ENCODE measurements at places on chromosomes 7 and 10.

DNA sequence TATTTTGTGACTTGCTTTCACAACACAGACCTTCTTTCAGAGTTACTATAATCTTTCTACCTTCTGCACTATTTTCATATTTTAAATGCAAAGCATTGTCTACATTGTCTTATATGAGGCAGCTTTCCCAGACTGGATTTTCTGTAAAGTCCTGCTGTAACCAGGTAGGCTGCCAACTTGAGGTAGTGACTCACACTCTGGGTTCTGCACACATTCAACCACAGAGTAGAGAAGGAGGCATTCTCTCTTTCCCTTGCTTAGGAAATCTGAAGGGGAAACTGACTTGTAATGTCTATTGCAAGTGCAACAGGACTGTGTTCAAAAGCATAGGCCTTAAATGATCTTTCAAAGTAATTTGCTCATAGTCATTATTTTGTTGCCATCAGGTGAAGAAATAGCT is 461.4 kb downstream of the GRM8 start:
- no peak for DNase-seq

GRCh38 chr7:157690058-157690832 is 353.4 kb downstream of the DNAJB6 start:
- DNase-seq: no peak

DNA sequence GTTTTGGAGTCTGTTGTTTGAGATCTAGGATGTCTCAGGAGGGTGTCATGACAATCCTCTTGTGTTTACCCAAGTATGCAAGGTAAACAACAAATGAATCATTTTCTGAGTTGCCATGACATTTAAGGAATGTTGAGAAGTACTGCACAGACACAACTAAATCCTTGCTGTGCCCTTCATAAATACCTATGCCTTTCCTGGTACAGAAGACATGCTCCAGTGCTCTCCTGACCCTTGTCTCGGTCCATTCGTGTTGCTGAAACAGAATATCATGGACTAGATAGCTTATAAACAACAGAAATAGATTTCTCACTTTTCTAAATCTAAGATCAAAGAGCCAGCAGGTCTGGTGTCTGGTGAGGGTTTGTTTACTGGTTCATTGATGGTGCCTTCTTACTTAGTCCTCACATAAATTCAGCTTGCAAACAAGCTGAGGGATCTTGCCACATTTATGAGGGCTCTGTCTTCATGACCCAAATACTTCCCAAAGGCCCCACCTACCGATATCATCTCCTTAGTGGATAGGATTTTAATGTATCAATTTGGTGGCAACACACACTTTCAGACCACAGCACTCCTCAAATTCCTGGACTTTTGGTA is 341.8 kb upstream of the SEMA3A start:
- DNase-seq: no peak

DNA sequence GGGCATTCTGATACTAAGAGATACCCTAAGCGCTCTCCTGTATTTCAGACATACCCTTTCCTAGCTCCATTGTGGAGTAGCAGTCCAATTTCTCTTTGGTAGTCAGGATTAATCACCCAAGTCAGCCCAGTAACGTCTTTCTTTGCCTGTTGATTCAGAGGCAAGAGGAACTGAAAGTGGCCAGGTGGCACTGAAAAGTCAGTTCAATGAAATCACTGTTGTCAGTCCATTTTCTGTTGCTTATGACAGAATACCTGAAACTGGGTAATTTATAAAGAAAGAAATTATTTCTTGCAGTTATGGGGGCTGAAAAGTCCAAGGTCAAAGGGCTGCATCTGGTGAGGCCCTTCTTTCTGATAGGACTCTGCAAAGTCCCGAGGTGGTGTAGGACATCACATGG is 40.2 kb downstream of the ANKRD61 start:
- no peak for DNase-seq

- no peak for DNase-seq
Measured at GRCh38 chr7:40763319-40764287, 628.8 kb downstream of the SUGCT start.

DNA sequence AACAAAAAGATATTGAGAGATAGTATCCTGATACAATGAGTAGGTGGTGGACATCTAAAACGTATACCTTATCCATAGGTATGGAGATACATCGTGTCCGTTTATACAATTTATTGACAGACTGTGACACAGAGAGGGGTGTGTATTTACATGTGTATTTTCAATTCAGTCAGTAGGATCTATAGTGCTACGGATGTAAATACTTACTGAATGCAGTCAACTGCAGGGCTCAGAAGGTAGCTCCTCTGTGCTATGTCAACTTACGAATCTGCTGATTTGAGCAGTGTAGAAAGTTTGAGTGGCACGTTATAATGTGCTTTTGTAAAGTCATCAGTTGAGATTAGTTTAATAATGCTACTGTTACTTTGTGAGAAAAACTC is 626 bp downstream of the ZNF804B start:
- no peak for DNase-seq

- DNase-seq: no peak
Measured at GRCh38 chr7:138797715-138798320, at the start of the genes ATP6V0A4 and TMEM213. Gene ATP6V0A4, minus strand, starts transcription at chr7:138798196. Its CDS starts 26,949 bp downstream, at chr7:138771247. Gene TMEM213, plus strand, starts transcription at chr7:138797994. Its CDS starts 111 bp downstream, at chr7:138798105.

DNA sequence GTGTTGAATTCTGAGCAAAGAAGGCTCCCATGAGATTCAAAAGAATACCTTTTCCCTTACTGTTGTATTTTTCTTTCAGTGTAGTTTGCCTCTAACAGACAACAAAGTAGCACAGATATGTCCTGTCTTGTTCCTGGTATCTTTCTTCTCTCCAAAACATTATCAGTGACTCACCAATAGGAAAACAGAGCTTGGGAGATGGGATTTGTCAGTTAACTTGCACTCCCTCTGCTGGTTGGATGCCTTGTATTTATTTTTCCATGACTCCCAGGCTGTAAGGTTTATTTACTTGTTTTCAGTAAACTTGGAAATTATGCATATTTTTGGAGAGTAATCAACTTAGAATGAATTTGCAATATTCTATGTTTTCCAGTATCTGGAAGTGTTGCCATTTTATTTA is 129.7 kb downstream of the SAMD9 start:
- DNase-seq: peak; percentile 9

GRCh38 chr10:129699722-129700340 is 232.8 kb downstream of the MGMT start:
- DNase-seq: no peak

- no peak for DNase-seq
Measured at GRCh38 chr10:74329873-74330272, 178.9 kb downstream of the ADK start.

GRCh38 chr10:18158773-18159265 is 18.6 kb downstream of the CACNB2 start:
- no peak for DNase-seq

DNA sequence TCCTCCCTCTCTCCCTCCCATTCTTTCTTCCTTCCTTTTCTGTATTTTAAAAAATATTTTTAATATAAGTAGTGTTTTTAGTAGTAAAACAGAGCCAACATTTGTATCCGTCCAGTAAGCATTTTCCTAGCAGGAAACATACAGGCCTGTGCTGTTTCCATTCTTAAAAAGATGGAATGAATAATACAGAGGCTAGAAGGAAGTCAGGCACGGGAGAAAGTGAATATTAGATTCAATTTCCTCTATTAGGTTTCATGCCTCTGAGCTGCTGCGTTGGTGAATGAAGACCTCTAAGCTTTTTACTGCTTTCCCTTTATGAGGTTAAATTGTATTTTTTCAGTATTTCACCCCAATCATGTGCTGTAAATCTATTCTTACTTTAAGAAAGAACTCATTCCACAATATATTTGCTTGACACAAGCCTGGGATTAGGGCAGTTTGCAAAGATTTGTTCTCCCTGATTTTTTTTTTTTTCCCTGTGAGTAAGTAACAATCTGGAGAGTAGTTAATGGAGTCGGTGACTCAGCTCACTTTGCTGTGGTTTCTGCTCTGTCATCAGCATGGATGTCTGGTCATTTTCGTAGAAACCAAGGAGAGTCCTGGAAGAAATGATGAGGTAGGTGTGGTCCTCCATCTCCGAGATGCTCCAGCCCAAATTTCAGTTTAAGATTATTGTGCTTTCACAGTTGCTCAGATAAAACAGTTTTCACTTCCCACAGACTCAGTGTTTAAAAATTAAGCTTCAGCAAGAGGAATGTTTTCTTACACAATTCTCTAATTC is 76.1 kb upstream of the PITRM1 start:
- no peak for DNase-seq

- no peak for DNase-seq
Measured at GRCh38 chr10:112221545-112221944, 38.0 kb upstream of the GPAM start.

DNA sequence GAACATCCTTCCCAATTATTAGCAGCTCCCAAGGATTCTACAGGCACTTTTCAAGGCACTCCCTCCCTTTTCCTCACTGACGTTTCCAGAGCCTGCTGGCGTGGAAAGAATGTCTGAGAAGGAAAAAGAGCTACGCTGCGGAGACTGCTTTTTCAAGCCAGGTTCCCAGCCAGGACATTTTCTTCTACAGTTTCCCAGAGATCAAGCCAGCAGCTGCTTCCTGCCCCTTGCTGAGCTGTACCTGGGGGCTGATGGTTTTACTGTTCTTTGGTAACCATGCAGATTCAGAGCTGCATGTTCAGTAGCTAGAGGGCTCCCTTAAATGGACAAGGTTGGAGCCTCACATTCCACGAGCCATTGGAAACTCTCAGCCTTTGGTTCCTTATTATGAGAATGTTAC is 133.4 kb downstream of the EVX1 start:
- no peak for DNase-seq

- no peak for DNase-seq
Measured at GRCh38 chr10:1874533-1874932, 137.2 kb upstream of the ADARB2 start.

DNA sequence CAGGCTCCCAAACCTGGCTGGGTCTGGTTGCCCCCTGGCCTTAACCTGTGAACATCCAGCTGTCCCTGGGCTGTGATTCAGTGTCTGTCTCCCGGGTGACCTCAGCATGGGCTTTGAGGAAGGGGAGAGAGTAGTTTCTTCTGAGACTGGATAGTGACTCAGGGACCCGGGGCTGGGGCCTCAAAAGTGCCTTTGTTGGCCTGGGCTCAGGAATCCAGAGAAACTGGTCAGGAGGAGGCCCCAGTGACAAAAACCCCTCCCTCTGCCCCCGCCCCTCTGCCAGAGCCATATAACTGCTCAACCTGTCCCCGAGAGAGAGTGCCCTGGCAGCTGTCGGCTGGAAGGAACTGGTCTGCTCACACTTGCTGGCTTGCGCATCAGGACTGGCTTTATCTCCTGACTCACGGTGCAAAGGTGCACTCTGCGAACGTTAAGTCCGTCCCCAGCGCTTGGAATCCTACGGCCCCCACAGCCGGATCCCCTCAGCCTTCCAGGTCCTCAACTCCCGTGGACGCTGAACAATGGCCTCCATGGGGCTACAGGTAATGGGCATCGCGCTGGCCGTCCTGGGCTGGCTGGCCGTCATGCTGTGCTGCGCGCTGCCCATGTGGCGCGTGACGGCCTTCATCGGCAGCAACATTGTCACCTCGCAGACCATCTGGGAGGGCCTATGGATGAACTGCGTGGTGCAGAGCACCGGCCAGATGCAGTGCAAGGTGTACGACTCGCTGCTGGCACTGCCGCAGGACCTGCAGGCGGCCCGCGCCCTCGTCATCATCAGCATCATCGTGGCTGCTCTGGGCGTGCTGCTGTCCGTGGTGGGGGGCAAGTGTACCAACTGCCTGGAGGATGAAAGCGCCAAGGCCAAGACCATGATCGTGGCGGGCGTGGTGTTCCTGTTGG is at the start of gene CLDN4:
CLDN4 (plus strand) TSS at position 316 of the 903 bp plus-strand sequence; CDS start at position 522, 206 bp downstream.
- no peak for DNase-seq

DNA sequence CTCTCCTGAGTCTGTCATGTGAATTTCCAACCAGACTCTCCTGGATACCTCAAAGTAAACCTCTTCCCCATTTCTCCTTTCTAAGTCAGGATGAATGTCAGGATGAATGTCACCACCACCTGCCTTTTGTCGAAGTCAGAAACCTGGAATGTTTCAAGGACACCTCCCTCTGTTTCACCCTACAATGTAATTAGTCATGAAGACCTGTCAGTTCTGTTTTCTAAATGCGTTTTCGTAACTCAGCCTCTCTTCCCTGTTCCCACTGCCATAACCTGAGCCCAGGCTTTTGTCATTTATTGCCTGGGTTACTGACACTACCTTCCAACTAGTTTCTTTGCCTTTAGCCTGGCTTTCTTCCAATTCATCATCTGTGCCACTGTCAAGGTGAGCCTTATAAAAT is 5.5 kb upstream of the STN1 start:
- no peak for DNase-seq
